ENCODE measurements at places on chromosomes 16 and 17. TPM values are rescaled to one million over a fixed set of nuclear protein-coding genes. Genes with fewer than 3 reads are reported as not detected.

The KRTAP9-2 gene
- total RNA-seq = not detected

The KRTAP4-11 gene
- not detected for total RNA-seq

The AHSP gene
- not detected for total RNA-seq

The CCL8 gene
- 1.2 TPM for total RNA-seq

The GNG13 gene
- not detected for total RNA-seq

The KRTAP4-6 gene
- not detected for total RNA-seq

The TMIGD1 gene
- not detected for total RNA-seq

The WFIKKN1 gene
- total RNA-seq = 0.08 TPM

The CNGB1 gene
- not detected for total RNA-seq

The ACADVL gene
- 288 TPM for total RNA-seq
